ENCODE measurements at places on chromosomes 4 and X. TPM values are rescaled to one million over a fixed set of nuclear protein-coding genes. Genes with fewer than 3 reads are reported as not detected.
A peak's percentile ranks its signal among the peaks of the same experiment; 100 is the strongest.

- H3K4me1 ChIP-seq: peaks cover 14% of the 10 kb centered on the region
- no peak overlapping the region for H3K4me3 ChIP-seq
- DNase-seq: no peak
- peaks cover 7% of the 10 kb centered on the region for H3K36me3 ChIP-seq
- peaks cover 26% of the 10 kb centered on the region for H3K27me3 ChIP-seq
- no peak overlapping the region for H3K27ac ChIP-seq
Observed at GRCh38 chr4:17785858-17786257, 4.4 kb upstream of the FAM184B start.

GRCh38 chr4:158785718-158786117 lies 16.9 kb downstream of the FNIP2 start:
- H3K4me3 ChIP-seq: no peak overlapping the region
- H3K4me1 ChIP-seq: peaks cover 14% of the 10 kb centered on the region
- no peaks in the 10 kb centered on the region for H3K27me3 ChIP-seq
- H3K27ac ChIP-seq: no peak overlapping the region
- peaks cover 1% of the 10 kb centered on the region for H3K36me3 ChIP-seq

- no peaks in the 10 kb centered on the region for H3K4me1 ChIP-seq
- H3K36me3 ChIP-seq: no peaks in the 10 kb centered on the region
- DNase-seq: peak; percentile 30
- H3K27me3 ChIP-seq: no peaks in the 10 kb centered on the region
Observed at GRCh38 chrX:132292793-132293192, 73.5 kb upstream of the RAP2C start.

DNA sequence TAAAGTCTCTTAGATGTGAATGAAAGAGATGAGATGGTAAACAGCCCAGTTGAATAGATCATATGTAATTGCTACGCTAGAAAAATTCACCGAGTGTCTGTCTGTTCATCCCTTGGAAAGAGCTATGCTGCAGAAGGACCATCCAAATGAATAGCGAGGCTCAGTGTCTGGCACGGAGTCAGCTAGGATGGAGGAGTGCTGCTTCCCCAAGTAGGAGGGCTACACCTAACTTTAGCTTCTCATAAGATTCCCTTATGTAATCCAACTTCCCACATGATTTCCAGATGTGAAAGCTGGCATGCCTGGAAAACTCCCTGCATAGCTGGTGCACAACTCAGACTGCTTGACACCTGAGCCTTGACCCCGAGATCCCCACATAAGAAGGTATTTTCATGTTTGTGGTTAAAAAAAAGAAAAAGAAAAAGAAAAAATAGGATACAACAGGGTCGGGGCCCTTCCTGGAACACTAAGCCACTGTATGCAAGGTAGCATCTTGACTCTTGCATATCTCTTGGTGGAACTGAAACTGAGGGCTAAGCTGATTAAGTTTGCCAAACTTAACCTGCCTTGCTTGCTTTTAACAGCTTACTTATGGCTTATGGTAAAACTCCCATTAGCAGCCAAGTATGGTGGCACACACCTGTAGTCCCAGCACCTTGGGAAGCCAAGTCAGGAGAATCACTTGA lies 82.3 kb downstream of the FREM3 start:
- H3K27me3 ChIP-seq: peaks cover 14% of the 10 kb centered on the region
- peaks cover 6% of the 10 kb centered on the region for H3K4me1 ChIP-seq
- H3K36me3 ChIP-seq: no peaks in the 10 kb centered on the region
- no peak for DNase-seq
- no peak overlapping the region for H3K27ac ChIP-seq
- H3K4me3 ChIP-seq: no peak overlapping the region

DNA sequence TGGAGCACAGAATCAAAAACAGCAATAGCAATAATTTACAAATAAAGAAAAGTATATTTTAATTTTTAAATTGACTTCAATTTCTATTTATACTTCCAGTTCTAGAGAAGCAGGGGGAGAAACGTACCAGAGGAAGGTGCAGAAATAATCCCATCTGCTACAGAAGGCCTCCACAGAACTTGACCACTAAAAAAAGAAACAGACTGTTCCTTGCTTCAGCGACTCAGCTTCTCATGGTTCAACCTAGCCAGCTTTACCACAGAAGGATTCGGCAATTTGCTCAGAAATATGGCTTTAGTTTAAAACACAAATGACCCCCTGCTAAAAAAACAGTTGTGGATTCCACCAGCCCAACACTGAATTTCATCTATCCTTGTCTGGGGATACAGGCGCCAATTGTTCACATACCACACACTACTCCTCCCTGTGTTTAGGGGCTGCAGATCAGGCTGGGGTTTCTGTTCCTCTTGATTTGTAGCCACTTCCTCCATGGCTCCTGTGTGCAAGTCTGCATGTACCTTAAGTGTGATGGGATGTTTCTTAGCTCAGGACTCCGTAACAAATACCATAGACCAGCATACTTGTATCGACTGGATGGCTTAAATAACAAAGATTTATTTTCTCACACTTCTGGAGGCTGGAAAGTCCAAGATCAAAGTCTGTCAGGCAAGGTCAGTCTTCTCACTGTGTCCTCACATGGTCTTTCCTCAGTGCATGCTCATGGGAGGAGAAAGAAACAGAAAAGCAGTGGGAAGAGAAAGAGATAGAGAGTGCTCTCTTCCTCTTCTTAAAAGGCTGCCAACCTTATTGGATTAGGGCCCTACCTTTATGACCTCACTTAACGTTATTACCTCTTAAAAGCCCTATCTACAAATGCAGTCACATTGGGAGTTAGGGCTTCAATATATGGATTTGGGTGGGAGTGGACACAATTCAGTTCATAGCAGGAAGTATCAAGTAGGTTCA lies 79.1 kb downstream of the AMOT start:
- H3K27me3 ChIP-seq: no peaks in the 10 kb centered on the region
- no peak for DNase-seq
- H3K4me3 ChIP-seq: no peak overlapping the region
- no peak overlapping the region for H3K27ac ChIP-seq
- no peaks in the 10 kb centered on the region for H3K4me1 ChIP-seq

- DNase-seq: no peak
- no peak overlapping the region for H3K4me3 ChIP-seq
- H3K36me3 ChIP-seq: no peaks in the 10 kb centered on the region
- peaks cover 21% of the 10 kb centered on the region for H3K27me3 ChIP-seq
- no peak overlapping the region for H3K27ac ChIP-seq
Observed at GRCh38 chr4:6655924-6656323, 15.4 kb downstream of the MRFAP1 start.

GRCh38 chr4:57766341-57766740 lies 656.2 kb upstream of the IGFBP7 start:
- H3K27me3 ChIP-seq: no peaks in the 10 kb centered on the region
- no peaks in the 10 kb centered on the region for H3K4me1 ChIP-seq
- H3K27ac ChIP-seq: no peak overlapping the region
- no peak overlapping the region for H3K4me3 ChIP-seq
- DNase-seq: no peak

DNA sequence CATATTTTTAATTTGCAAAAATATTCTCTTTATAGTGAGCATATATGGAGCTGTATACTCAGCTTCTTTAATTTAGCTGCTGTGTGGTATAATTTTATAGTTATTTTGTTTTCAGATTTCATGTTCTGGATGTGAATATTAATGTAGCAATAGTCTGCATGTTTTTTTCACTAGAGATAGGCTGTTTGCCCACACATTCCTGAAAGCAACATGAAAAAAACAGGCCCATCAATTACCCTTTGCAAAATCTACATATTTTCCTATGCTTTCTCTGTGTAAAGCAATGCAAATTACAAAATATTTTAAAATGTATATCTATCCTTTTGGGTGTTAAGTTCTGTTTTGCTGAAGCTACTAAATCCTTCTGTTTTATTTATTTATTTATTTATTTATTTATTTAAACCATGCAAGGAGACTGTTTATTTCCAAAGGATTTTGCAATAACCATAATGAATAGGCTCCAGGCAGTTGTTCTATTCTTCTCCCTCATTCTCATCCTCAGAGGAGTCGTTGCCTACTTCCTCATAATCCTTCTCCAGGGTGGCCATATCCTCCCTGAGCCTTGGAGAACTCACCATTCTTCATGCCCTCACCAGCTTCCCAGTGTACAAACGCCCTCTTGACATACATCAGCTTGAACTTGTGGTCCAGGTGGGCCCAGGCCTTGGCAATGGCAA lies 277.1 kb downstream of the ANKRD50 start:
- H3K4me3 ChIP-seq: no peak overlapping the region
- DNase-seq: no peak
- H3K4me1 ChIP-seq: no peaks in the 10 kb centered on the region
- no peak overlapping the region for H3K27ac ChIP-seq

GRCh38 chr4:88971536-88971935 lies 85.4 kb downstream of the FAM13A start:
- H3K36me3 ChIP-seq: no peaks in the 10 kb centered on the region
- peaks cover 4% of the 10 kb centered on the region for H3K27me3 ChIP-seq
- no peak overlapping the region for H3K4me3 ChIP-seq
- no peak for DNase-seq
- no peaks in the 10 kb centered on the region for H3K4me1 ChIP-seq

- H3K36me3 ChIP-seq: peaks cover 41% of the 10 kb centered on the region
- H3K27me3 ChIP-seq: no peaks in the 10 kb centered on the region
Observed at GRCh38 chrX:72208126-72208800, 26.7 kb downstream of the PIN4 start.

- H3K36me3 ChIP-seq: no peaks in the 10 kb centered on the region
- no peaks in the 10 kb centered on the region for H3K4me1 ChIP-seq
- H3K27ac ChIP-seq: no peak overlapping the region
- no peak overlapping the region for H3K4me3 ChIP-seq
- no peaks in the 10 kb centered on the region for H3K27me3 ChIP-seq
Observed at GRCh38 chr4:137819964-137820383, 287.7 kb upstream of the PCDH18 start.

DNA sequence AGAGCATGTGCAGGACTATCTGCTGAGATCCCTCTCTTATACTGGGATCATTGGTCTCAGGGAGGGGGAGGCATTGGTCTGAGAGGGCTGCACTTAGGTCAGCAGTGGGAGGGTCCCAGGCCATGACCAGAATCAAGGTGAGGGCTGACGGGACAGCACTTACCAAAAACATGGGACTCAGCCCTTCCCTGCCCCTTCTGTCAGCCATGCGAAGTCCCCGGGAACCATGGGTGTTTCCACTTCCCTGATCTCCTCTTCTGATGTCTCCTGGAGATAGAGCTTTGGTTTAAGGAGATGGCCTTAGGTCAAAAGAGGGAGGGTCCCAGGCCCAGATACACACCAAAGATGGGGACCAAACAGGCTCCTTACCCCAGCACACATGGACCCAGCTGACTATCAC lies 12.9 kb upstream of the HSFX1 start:
- H3K4me3 ChIP-seq: no peak overlapping the region
- DNase-seq: no peak
- peaks cover 2% of the 10 kb centered on the region for H3K27me3 ChIP-seq
- H3K4me1 ChIP-seq: no peaks in the 10 kb centered on the region
- no peak overlapping the region for H3K27ac ChIP-seq

DNA sequence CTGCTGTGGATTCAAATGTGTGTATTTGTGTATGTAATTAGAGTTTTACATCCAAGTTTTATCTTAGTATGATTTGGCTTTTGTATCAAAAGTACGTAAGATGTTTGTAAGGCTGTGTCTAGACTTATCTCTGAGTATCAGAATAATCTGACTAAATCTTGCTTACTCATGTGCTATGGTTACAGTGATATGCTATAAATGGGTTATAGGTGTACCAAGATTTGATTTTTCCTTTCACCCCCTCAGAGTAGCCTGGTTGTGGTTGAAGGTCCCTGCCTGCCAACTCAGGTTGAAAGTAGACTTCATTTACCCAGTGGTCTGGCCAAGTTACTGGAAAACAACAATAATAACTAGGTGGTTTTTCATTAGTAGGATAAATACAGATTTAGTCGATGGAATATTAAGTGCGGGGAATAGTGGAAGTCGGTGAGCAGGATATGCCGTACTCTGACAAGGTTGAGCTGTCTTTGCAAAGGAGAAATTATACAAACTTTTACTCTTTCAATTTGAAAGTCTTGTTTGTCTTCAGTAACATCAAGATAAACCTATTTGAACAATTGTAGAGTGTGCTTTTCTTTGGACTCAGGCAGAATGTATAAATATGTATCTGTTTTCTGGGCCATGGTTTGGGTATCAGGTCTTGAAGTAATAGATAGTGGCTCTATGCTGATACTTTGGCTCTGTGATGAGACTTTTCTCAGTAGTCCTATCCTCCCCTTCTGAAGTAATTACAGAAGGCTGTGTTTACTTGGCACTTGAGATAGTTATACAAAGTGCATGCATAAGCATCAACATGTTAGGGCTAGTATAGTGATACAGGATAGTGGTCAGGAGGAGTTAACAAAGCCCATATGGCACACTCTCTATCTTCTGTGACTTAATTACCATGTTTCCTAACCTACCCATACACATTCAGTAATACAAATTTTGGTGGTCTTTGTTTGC lies 23.7 kb downstream of the BMP2K start:
- no peak overlapping the region for H3K27ac ChIP-seq
- H3K36me3 ChIP-seq: peaks cover 11% of the 10 kb centered on the region
- DNase-seq: no peak
- H3K4me3 ChIP-seq: no peak overlapping the region

GRCh38 chr4:21819086-21819485 lies 129.5 kb downstream of the KCNIP4 start:
- no peaks in the 10 kb centered on the region for H3K27me3 ChIP-seq
- no peaks in the 10 kb centered on the region for H3K36me3 ChIP-seq
- DNase-seq: no peak
- H3K27ac ChIP-seq: no peak overlapping the region
- H3K4me1 ChIP-seq: no peaks in the 10 kb centered on the region

- H3K27ac ChIP-seq: no peak overlapping the region
- no peak overlapping the region for H3K4me3 ChIP-seq
- H3K36me3 ChIP-seq: no peaks in the 10 kb centered on the region
- H3K27me3 ChIP-seq: no peaks in the 10 kb centered on the region
- H3K4me1 ChIP-seq: no peaks in the 10 kb centered on the region
Observed at GRCh38 chr4:96295143-96295741, 455.3 kb downstream of the PDHA2 start.

DNA sequence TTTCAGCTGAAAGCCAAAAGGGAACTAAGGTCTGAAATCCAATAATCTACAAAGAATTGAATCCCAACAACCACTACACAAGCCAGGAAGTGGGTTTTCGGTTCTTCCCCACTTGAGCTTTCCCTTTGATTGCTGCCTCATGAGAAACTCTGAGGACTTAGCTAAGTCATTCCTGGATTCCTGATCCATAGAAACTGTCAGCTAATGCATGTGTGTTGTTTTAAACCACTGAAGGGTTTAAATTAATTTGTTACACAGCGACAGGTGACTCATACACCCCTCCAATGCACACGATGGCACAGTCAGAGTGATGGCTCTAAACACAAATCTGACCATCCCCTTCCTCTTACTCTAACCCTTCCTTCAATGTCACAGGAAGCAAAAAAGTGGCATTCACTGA lies 282.9 kb downstream of the RAB28 start:
- no peak overlapping the region for H3K27ac ChIP-seq
- H3K36me3 ChIP-seq: no peaks in the 10 kb centered on the region
- H3K4me3 ChIP-seq: no peak overlapping the region
- DNase-seq: no peak
- no peaks in the 10 kb centered on the region for H3K4me1 ChIP-seq

GRCh38 chr4:2489841-2490552 lies 21.1 kb downstream of the RNF4 start:
- H3K27me3 ChIP-seq: no peaks in the 10 kb centered on the region
- no peak overlapping the region for H3K4me3 ChIP-seq
- H3K36me3 ChIP-seq: peaks cover 36% of the 10 kb centered on the region
- H3K4me1 ChIP-seq: peaks cover 39% of the 10 kb centered on the region
- DNase-seq: no peak
- H3K27ac ChIP-seq: no peak overlapping the region

ZNF718 gene
- total RNA-seq: 12.5 TPM

FGD1 gene
- 0.05 TPM for total RNA-seq

F11 gene
- not detected for total RNA-seq

SPANXC gene
- not detected for total RNA-seq

SORCS2 gene
- total RNA-seq: not detected
